ENCODE measurements at places on chromosomes 5 and 9. TPM values are rescaled to one million over a fixed set of nuclear protein-coding genes. Genes with fewer than 3 reads are reported as not detected.

- DNase-seq = no peak
These were observed 33.0 kb downstream of the FRMPD1 start for GRCh38 chr9:37683531-37684371.

GRCh38 chr5:67992923-67993322, 222.6 kb upstream of the PIK3R1 start:
- no peak for DNase-seq

DNA sequence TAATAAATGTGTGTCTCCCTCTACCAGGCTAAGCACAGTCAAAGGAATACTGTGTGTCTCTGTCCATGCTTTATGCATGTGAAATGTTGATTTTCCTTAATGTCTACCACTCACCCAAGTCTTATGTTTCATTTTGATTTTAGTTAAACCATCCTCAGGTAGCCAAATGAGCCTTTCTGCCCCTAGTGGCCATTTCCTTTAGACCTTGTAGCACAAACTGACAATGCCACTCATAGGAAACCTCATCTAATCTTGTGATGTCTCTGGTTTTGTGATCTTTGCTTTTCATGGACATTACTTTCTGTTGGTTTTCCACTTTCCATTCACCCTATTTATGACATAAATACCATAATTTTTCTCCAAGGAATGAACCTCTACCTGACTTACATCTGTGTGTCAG, 820.8 kb downstream of the MAT2B start:
- no peak for DNase-seq

The LCN12 gene
- not detected for total RNA-seq

The RLN2 gene
- total RNA-seq = not detected

The C9orf50 gene
- not detected for total RNA-seq

The CPLANE1 gene
- total RNA-seq = 4.8 TPM

The PCDHAC2 gene
- total RNA-seq = not detected

The OTULINL gene
- 7.1 TPM for total RNA-seq

The CHSY3 gene
- 11.8 TPM for total RNA-seq

Data from HT1080 (cell line).